ENCODE measurements at places on chromosomes 1 and 21. TPM values are rescaled to one million over a fixed set of nuclear protein-coding genes. Genes with fewer than 3 reads are reported as not detected.

DNA sequence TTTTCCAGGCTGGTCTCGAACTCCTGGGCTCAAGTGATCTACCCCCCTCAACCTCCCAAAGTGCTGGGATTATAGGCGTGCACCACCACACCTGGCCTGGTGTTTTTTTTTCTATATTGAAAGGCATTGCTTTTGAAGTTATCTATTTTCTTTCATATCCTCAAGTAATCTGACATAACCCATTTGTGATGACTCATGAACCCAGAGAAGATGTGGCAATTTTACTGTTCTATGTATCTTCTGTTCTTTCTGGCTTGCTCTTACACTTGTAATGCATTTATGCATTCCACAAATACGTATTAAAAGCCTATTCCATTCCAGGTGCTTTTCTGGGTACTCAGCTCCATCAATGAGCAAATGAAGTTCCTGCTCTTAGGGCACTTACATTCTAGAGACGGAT lies 29.9 kb upstream of the ERRFI1 start:
- DNase-seq, result no peak

The PTCH2 gene
- total RNA-seq, result 0.79 TPM

DNA sequence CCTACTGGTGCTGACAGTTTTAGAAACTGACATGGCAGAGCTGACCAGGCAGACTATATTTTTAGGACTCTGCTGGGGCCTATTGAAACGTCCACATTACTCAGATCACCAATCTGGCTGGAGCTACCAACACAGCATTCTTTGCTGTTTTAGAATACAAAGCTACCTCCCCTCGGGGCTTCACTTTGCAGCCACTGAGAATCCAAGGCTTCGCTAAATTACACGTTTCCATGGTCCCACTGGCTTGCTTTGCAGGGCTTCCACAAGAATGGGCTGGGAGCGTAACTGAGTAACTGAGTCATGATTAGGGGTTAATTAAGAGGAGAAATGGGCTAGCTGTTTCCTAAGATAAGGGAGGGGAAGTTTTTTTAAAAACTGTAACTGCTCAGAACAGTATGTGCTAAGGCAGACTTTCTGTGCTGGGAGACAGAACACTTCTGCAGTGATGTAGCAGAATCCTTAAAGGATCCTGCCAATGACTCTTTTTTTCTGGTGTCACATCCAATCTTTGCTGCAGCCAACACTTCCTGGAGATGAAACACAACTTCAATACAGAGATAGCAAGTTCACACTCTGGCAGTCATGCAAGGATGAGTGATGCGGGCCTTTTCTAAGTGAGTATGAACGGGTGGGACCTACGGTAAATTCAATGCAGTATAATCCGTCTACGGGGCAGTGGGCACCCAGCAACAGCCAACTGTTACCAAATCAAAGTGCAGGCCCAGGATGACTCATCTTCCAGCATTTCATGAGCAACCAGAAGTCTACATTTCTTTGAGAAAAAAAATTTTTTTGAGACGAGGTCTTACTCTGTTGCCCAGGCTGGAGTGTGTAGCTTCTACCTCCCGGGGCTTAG lies 21.5 kb downstream of the NDUFS5 start:
- DNase-seq, result peak; percentile 74

- DNase-seq, result no peak
Measured at GRCh38 chr1:205687242-205687641, 6.9 kb upstream of the SLC45A3 start.

GRCh38 chr1:202159534-202160371 lies 649 bp downstream of the PTPN7 start:
- DNase-seq, result no peak

DNA sequence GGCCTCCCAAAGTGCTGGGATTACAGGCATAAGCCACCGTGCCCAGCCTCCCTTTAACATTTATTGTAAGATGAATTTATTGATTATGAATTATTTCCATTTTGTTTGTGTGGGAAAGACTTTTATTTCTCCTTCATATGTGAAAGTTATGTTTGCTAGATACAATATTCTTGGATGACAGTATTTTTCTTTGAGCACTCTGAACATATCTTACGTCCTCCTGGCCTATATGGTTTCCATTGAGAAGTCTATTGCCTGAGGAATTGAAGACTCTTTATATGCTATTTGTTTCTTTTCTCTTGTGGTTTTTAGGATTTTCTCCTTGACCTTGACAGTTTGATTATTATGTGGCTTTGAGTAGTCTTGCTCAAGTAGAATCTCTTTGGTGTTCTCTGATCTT lies 26.8 kb upstream of the HLX start:
- no peak for DNase-seq

DNA sequence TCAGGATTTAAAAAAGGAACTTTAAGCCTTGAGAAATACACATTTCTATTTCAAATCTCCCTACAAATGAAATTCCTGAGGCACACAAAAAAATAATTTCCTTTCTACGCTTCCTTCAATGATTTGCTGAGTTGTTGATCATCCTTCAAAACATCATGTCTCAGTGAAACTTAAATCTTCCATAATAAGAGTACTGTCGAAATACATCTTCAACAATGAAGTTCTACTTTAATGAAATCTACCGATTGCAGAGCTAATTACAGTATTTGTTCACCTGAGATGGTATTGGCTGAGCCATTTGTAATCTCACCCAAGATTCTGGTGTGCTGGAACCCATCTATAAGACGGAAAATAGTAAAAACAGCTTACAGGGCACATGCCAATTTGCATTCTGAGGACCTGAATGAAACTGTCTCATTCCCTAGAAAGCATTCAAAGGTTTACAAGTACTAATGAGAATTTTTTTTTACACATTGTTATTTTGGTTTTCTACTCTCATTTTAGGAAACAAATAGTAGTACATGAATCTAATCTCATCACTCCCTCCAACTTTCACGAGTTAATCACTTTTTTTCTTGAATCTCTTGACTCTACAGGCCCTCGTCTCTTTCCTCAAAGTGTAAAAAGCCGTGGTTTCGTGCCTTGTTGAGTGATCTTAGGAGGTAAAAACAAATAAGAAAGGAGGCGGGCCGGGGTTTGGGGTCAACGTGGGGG lies 1.1 kb downstream of the CHML start:
- DNase-seq, result no peak

- no peak for DNase-seq
Measured at GRCh38 chr1:44262414-44262813, 49.1 kb downstream of the DMAP1 start.

DNA sequence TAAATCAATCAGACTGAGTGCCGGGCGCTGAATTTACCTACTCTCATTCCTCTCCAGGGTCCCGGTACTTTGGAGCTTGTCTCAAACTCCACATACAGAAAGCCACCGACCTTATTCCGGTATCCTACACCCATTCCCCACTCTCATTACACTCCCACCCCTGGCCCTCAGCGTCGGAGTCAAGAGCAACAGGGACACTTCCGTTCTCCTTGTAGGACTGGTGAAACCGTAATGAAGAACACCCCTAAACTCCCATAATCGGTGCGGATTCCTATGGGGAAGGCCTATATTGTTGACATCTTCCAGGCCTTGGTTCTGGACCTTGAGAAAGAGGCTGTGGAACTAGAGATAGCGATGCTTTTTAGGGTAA lies 798 bp downstream of the ZBED6 start:
- DNase-seq, result no peak

- no peak for DNase-seq
Measured at GRCh38 chr1:60916906-60917305, 165.5 kb upstream of the NFIA start.

The APCS gene
- total RNA-seq, result 0.39 TPM

GRCh38 chr1:26278724-26279455 lies 996 bp upstream of the SH3BGRL3 start:
- peak; percentile 59 for DNase-seq

DNA sequence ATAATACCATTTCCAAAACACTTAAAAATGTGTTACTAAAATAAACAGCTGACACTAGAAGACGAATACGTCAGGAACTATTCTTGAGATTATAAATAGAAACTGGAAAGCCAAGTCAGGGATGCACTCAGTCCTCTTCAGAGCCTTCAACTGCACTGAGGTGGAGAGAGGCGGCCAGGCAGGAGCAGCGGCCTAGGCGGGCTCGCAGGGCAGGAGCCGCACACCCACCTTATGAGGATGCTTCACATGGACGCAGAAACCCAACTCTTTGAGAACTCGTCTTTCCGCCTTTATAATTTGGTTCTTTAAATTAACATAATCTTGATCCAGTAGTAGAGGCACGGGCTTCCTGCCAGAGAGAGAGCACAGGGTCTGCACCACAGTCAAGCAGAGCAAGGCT lies 4.0 kb downstream of the CCNL2 start:
- DNase-seq, result no peak

- DNase-seq, result no peak
Measured at GRCh38 chr1:19309123-19309813, 2.7 kb downstream of the AKR7A2 start.

DNA sequence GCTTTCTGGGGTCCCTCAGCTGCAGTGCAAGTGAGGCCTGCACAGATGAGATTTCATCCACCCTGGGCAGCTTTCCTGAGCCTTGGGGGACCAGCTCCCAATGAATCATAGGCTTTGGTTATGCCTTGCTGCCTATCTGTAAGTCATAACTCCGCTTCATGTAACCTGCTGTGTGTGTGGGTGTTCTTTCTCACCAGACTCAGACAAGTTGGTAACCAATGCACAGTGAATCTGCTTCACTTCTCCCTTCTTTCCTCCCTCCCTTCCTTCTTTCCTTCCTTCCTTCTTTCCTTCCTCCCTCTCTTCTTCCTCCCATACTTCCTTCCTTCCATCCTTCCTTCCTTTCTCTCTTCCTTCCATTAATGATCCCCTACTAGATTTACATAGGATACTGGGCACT lies 34.4 kb upstream of the PSMB2 start:
- DNase-seq, result no peak

- DNase-seq, result peak; percentile 86
Measured at GRCh38 chr1:225881081-225881958, 860 bp downstream of the TMEM63A start.

DNA sequence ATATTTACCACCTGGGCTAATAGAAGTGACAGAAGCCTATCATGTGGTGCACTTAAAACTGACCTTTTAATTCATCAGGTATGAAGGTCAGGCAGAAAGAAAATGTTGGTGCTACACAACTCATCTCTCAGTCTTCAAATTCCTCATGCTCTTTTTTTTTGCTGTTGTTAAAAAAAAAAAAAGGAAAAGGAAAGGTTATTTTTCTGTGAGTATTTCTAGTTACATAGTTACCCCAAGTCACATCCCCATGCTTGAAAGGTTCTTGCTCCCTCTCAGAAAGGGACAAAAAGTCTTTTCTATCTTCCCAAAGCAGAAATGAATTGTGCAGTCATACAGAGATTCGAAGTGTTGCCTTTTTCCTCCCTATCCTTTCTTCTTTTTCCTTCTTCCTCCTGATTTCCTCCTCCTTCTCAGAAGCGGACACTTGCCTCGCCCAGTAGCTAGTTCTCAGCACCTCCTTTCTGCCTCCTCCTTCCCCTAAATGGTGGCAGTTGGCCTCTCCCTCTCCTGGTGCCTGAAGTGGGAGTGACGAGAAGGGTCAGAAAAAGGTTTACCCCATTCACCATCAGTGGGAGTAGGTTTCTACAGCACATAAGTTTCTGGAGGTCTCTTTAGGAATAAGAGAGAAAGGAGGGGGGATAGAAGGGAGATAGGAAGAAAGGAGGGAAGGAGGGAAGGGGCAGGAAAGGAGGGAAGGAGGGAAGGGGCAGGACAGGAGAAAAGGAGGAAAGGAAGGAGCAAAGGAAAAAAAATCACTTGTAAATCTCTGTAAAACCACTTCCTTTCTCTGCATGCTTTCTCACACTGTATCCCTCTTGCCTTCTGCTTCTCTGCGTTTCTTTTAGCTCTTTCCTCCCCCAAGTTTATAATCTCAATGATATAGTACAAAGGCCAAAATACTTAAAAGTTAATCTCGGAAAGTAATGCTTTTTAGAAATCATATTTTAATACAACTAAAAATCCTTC lies 20.4 kb upstream of the C1orf105 start:
- no peak for DNase-seq

- DNase-seq, result no peak
Measured at GRCh38 chr1:65490231-65491009, 70.0 kb downstream of the LEPR start.

GRCh38 chr1:113035086-113035485 lies 37.9 kb upstream of the LRIG2 start:
- no peak for DNase-seq

The ACTA1 gene
- total RNA-seq, result 194 TPM

The CD53 gene
- total RNA-seq, result 24.4 TPM

The ARHGAP29 gene
- 30.7 TPM for total RNA-seq

GRCh38 chr1:115220340-115221270 lies 117.4 kb downstream of the NGF start:
- no peak for DNase-seq

DNA sequence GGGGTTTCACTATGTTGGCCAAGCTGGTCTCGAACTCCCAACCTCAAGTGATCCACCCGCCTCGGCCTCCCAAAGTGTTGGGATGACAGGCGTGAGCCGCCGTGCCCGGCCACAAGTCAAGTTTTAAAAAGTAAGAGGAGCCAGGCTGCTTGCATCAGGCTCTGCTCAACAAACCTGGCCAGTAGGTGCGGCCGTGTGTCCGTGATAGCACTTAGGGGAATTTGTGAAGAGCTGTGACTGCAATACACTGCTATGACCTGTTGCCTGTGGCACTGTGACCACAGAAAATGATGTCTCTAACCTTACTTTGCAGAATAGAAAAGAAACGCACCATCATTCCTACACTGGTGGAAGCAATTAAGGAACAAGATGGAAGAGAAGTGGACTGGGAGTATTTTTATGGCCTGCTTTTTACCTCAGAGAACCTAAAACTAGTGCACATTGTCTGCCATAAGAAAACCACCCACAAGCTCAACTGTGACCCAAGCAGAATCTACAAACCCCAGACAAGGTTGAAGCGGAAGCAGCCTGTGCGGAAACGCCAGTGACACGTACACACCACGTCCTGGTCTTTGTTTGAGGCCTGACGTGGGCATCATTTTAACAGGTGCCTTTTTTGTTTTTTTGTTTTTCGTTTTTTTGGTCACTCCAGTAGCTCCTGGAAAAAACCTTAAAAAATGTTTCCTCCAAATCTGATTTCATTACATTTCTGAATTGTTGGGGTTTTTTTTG lies 16.7 kb downstream of the C1orf174 start:
- DNase-seq, result no peak

GRCh38 chr21:45340515-45340914 lies 52.8 kb upstream of the POFUT2 start:
- no peak for DNase-seq

DNA sequence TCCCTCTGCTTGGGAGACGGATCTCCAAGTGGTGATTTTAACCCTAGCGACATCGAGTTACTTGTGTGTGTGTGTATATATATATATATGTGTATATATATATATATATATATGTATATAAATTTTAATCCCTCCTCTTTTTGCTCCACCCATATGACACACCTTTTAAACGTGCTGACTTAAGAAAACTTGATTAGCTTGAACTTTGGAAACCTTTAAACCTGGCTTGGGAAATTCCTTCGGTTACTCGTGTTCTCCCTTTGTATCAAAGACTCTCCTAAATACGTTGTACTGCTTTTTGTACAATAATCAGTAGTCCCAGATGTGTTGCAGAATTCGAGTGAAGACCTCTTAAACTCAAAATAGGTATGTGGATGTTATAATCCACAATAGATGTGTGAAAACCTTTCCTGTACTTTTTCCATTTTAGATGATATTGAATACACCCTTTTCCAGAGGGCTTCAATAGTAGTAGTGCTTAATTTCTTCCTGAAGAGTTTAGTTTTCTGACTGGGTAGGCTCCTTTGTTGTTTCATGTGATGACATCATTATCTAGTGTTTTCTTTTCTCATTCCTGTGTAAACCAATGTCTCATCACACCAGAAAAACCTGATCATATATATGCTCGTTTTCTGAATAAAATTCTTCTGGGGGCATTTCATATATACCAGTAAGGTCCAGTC lies 1.4 kb downstream of the RNF11 start:
- DNase-seq, result no peak

The AVPR1B gene
- not detected for total RNA-seq
